Gastroesophageal sphincter (tissue), 4 donors: ENCODE measurements at places on chromosomes 1 and 21. TPM values are rescaled to one million over a fixed set of nuclear protein-coding genes. Genes with fewer than 3 reads are reported as not detected.

DNA sequence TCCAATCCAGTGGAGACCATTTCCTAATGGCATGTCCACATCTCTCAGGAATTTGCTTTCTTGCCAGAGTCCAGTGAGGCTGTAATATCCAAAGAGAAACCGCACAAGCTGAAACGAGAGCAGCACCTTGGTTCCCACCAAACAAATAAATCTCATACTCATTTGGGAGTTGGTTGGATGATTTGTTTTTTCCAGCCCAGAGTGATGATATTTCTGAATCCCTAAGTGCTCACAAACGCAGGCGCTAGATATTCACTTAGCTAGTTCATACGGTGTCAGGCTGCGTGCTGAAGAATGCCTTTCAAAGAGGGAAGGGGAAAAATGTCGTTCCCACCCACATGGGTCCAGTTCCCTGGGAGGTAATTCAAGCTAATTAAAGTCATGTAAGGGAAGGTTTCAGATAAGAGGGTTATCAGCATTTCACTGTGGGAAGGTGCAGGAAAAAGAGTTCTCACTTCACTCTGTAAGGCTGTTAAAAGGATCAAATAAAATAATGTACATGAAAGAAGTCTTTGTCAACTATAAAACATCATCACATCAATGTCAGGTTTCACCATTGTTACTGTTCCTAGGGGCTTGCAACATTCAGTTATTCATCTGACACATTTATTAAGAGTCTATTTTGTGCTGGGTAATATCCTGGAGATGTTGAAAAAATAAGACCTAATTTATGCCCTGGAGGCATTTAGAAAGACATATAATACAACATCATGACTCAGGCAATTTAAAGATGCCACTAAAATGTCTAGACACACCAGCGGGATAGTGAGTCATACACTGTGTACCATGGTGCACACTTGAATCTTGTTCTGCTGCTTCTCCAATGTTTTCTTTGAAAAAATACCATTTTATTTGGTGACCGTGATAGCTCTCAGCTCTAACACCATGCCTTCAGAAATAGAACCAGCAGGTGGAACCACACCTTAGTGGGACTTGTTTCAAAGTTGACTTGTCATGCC lies 19.3 kb downstream of the DPT start:
- peak; percentile 84 for ATAC-seq

- ATAC-seq, result no peak
Observed at GRCh38 chr1:57819893-57820292, 396.0 kb upstream of the DAB1 start.

Gene PADI2
- 0.62 TPM for total RNA-seq

DNA sequence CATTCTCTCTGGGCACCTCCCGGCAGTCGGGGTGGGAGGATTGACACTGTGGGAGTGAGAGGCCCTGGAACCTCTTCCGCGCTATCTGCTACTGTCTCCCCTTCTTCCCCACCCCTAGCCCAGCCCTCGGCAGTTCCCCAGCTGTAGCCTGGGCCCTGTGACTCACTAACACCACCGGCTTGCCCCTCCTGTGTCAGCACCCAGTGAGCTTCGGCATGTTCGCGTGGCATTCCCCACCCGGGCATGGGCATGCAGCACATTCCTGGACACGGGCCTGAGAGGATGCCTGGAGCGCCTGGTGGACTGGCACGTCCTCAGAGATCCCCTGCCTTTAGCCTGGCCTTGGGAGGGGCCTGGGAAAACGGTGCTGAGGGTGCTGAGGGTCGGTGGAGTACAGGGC lies 1.3 kb downstream of the CDK18 start:
- ATAC-seq, result peak; percentile 74

DNA sequence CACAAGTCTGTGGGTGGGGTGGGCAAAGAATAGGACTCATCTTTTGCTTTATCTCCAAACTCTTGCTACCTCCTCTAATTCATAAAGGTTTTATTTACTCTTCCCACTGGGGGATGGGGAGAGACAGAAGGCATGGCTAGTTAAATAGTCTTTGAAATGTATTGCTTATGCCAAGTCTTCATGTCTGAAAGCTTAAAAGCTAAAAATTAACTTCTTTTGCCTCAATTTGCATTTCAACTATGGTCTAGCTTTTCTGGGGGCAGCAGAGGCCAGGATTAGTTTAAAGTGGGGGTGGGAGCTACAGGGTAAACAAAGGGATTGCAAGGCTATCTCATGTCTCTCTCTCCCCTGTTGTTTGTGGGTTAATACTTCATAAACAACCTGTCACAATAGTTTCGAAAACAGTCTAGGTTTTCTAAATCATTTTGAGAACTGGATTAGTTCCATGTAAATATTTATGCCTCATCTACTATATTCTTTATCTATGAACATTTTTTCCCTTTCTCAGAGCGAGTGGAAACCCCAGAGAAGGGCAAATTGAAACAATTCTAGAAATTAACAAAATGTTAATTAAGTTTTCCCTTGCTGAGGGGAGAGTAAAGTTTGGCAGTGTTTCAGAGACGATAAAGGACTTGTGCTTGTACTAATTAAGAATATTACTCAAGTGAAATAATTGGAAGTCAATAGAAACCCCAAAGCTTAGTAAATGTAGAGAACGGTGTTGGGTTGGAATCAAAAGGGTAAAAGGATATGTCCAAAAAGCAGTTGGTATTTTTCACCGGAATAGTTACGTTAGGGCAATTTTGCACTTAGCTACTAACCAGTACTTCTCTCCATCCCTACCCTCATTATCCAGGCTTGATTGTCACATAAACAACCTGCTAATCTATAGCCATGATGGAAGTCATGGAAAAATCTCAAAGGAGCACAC lies 182.2 kb downstream of the GIPC2 start:
- ATAC-seq, result no peak

DNA sequence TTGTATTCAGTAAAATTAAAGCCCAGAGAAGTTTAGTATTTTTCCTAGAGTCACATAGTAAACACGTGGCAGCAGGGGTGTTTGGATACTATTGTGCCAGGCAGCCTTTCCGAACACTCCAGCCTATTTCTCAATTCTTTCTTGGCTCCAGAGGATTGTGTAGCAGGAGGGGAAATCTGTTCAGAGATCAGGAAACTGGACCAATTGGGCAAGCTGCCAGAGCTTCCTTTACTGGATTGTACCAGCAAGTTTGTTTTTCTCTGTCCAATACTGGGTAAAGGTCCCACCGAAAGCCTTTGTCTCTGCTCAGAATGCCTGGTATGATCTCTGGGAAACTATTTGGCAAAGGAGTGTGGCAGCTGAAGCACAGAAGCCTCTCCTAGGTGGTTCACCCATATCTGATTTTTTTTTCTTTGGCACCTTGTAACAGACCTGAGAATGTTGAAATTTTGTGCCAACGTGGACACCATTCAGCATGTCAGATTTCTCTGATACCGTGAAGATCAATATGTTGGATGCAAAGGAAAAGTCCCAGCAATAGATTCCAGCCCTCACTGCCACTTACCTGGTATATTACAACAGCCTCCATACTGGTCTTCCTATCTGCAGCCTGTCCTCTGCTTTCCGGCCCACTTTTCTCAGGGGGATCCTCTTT lies 126.2 kb downstream of the FGGY start:
- peak; percentile 89 for ATAC-seq

- no peak for ATAC-seq
Observed at GRCh38 chr1:38153066-38153777, 106.6 kb upstream of the POU3F1 start.

- no peak for ATAC-seq
Observed at GRCh38 chr1:211985556-211986264, 49.6 kb downstream of the INTS7 start.

GRCh38 chr21:37932936-37933335 lies 16.7 kb upstream of the KCNJ6 start:
- no peak for ATAC-seq

DNA sequence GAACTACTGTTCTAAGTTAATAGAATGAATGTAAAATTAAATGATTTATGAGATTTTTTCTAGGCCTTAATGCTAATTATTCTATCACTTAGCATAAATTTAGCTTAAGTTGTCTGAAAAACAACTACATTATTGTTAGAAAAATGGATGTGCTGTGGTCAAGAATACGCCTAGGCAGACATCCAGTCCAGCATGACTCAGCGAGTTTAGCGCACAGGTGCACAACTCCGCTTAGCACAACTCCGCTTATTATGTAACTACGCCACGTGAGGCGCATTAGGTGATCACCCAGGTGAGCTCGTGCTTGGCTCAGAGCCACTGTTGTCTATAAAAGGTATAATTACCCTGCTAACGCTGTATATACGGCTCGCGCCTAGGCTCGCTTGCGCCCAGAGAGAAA lies 1043.6 kb upstream of the ADGRL4 start:
- no peak for ATAC-seq

- no peak for ATAC-seq
Observed at GRCh38 chr1:101452825-101453224, 216.0 kb downstream of the S1PR1 start.

GRCh38 chr1:115176189-115176588 lies 86.9 kb upstream of the TSPAN2 start:
- no peak for ATAC-seq

DNA sequence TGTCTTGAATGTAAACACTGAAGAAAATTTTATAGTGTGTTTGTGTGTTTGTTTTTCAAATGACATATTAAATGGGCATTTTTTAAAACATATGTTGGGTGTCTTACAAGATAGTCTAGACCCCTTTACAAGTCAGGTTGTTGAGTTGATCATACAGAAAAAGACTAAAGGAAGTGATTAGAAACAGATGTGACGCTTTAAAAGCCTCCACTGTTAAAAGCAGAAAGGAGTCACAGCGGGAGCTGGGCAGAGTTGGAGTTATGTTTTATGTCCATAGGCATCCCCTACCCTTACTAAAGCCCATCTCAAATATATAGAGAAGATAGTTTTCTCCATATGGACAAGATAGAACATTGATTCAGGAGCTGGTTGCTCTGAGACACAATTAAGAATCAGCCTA lies 393.9 kb downstream of the PLPP3 start:
- ATAC-seq, result no peak

Gene RBM8A
- total RNA-seq, result 135 TPM

Gene SPRR3
- 5.9 TPM for total RNA-seq

GRCh38 chr1:71857862-71858261 lies 424.5 kb downstream of the NEGR1 start:
- ATAC-seq, result no peak

GRCh38 chr1:5375481-5375880 lies 616.7 kb downstream of the NPHP4 start:
- ATAC-seq, result no peak

- no peak for ATAC-seq
Observed at GRCh38 chr1:10685196-10685807, 111.1 kb downstream of the CASZ1 start.

DNA sequence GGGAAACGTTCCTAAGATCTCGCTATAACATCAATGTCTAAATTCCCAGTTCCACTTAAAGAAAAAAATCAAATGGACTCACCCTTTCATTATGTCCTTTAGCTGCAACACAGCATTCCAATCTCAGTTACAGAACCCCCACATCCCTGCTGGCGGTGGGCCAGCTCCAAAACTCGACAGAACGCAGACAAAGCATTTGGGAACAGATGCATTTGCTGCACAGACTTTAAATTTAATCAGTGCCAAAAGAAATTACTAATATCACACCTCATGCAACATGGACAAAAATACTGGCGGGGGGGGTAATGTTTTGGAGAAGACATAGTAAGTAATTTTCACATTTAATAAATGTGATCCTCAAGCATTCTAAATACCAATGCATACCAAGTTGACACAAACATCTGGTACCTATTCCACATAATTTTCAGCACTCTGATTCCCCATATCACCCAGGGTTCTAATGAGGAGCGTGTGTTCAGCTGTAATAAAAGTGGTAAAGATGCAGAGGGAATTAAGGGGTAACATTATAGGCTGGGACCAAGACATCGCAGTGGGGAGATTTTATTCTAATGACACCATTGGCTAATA lies 79.7 kb downstream of the TGFBR3 start:
- ATAC-seq, result no peak

Gene CA6
- not detected for total RNA-seq

Gene HMCN1
- total RNA-seq, result 11.6 TPM

DNA sequence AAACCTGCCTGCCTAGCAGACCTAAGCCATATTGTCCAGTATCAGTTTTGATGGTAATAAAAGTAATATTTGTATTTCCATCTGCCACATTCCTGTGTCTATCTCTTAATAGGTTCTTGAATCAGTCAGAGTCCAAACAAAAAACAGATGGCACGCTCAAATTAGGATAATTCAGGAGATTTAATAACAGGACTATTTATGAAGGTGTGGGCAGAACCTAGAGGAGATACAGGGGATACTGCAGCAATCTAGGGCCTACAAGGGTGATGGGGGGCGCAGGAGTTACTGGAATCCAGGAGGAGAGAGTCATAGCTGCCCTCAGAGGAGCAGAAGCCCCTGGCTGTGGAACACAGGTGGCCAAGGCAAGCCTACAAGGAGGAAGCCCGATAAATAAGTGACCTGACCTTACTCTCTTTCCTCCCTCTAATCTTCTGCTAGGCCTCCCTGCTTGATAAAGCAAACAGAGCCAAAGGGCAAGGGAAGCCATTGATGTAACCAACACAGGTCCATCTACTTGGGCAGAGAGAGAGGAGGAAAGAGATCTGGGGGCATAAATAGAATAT lies 11.9 kb upstream of the HYI start:
- ATAC-seq, result no peak

Gene KANK4
- total RNA-seq, result 0.73 TPM

- no peak for ATAC-seq
Observed at GRCh38 chr1:17192394-17193221, 12.3 kb upstream of the PADI1 start.

- ATAC-seq, result no peak
Observed at GRCh38 chr1:32491386-32491785, 26.5 kb downstream of the ZBTB8B start.

DNA sequence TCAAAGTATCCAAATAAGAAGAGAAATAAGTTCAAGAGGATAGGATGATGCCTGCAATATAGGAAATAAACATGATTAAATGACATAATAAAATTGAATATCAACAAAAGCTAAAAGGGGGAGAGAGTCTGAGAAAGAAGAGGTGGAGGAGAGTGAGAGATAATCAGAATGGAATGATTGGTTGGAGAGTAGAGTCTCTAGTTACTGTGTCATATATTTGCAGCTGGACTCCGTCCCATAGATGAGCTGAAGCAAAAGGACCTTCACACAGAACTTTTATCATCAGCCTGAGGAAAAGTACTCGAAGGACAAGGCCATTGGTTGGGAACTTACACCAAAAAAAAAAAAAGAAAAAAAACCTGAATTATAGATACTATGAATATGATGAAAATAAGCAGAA lies 22.8 kb upstream of the S100A2 start:
- no peak for ATAC-seq

Gene TFAP2E
- total RNA-seq, result not detected

- no peak for ATAC-seq
Observed at GRCh38 chr1:152997901-152998300, 3.6 kb upstream of the SPRR3 start.

- ATAC-seq, result no peak
Observed at GRCh38 chr21:25931765-25932164, 197.0 kb downstream of the GABPA start.

- no peak for ATAC-seq
Observed at GRCh38 chr1:223486366-223486765, 93.2 kb downstream of the CCDC185 start.
